ENCODE measurements at places on chromosomes 6 and 20. TPM values are rescaled to one million over a fixed set of nuclear protein-coding genes. Genes with fewer than 3 reads are reported as not detected.

Gene SIM1
- 2.4 TPM for total RNA-seq

Gene RIN2
- 26.0 TPM for total RNA-seq

Gene ZSCAN16
- total RNA-seq = 4.8 TPM

Gene RSPH9
- total RNA-seq = 0.49 TPM

Gene GCNT2
- 1.9 TPM for total RNA-seq

Measured in muscle of leg (tissue), 16 donors.